ENCODE measurements at places on chromosomes 7 and 10.

GRCh38 chr7:66419210-66419609 lies 209.5 kb upstream of the KCTD7 start:
- no peak for DNase-seq

DNA sequence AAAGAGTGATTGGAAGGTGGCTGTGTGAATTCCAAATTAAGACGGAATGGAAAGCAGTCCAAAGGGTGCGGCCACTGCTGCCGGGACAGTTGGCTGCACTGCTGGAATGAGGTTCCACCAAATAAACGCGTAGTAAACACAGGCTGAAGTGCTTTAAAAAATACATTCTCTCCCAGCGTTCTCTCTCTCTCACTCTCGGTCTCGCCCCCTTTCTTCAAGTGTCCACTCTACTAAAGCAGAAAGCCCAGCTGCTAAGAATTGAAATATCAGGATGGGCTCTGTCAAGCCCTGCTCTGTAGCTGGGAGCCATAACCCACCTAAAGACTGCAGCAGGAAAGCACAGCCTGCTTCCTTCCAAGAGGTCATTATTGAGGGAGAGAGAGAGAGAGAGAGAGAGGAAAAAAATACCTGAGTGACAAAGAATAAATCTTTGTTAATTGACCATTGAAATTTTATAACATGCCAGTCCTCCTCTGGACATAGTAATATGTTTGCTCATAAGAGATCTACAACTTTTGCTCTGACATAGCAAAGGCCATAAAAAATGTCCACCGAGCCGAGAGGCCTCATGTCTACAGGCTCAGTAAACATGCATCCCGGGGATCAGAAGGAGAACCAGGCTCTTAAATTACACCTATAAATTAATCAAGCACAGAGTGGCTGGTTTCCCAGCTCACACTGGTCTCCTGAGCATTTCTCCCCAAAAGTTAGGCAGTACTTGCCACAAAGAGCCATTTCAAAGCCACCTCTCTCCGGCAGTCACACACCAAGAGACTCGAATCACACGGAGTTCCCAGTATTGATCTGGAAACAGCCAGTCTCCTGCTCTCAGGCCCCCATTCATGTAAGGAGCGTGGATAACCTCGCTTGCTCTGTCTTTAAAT lies 72.8 kb downstream of the FGFR2 start:
- DNase-seq: no peak

DNA sequence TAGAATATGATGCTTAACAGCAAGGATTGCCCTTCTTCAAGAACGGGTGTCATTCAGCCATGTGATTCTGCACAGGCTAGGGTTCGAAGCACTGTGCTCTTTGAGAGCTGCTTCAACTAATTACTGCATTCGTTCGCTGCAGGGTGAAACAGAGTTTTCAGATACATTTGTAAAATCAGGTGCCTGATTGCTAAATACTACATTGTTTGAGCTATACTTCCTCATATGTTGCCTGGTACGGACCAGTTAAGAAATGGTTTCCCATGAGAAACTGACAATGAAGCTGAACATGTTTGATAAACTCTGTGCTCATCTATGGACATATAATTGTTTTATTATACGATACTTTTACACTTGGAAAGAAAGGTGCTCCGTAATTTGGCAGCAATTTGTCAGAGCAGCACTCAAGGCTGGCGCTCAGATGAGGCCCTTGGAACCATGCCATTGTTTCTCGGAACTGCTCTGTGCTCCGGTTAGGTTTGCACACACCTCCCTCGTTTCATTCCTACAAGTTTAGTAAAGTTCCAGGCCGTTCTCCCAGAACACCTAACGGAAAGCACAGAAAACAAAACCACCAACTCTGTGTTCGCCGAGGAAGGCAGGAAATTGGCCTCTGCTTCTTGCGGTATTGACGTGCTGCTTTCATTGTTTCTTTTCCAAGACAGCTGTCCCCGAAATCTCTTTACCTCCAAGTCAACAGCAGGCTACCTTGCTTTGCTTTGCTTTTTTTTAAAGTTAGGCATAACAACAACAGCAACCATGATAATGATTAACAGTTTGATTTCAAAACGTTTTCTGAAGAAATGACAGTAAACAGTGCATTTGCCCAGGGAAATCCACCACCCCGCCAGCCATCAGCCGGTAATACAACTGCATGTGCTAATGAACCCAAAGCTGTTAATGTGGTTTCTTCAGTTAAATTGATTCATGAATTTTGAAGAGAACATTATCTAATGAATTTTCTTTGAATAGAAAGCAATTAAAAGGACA lies 206.9 kb downstream of the EBF3 start:
- DNase-seq: peak; percentile 40

GRCh38 chr10:76017026-76017732 lies 585.8 kb downstream of the LRMDA start:
- no peak for DNase-seq

DNA sequence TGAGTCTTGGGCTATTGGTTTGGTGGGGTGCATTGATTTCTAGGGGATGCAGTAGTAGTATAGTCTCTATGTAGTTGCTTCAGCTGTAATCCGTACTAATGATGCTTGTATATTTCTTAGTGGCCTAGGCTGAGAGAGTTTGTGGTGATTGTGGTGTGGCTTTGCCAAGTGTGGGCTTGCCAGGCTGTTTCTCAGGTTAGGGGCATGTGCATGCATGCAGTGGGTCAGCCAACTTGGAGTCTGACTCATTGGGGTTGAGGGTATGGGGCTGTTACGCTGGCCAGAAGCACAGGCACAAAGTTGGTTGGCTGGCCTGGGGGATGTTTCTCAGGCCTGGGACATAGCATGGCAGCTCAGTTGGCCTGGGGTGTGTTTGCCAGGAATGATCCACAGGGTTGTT lies 25.7 kb upstream of the PLA2G12B start:
- no peak for DNase-seq

DNA sequence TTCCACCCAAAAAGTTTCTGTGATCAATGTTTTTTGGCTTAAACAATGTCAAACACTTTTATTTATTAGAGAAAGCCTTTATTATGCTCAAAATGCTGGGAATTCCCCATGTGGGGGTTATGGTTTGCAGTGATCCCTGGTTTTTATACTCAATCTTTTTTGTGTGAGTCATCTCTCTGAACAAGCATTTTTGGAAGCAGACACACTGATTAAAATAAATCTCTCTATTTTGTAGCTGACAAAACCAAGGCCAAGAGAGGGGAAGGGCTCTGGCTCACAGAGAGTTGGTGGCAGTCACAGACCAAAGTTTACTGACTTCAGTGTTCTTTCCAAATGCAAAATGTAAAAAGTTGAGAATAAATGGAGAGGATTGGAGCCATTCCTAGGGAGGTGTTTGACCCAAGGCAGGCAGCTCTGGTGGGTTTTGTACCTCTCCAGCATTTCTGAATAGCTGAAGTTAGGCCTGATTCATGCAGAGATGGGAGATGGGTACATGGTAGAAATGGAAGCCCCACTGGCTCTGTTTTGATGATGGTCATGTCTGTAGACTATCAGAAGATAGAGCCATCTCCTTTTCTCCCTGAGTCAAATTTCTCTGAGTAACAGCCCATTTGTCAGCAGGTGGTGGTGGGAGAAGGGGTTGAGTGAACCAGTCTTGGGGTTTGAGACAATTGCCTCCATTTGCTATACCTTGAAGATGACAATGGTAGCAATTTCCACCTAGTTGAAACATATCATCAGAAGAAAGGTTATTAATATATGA lies 45.4 kb upstream of the NAMPT start:
- peak; percentile 73 for DNase-seq

DNA sequence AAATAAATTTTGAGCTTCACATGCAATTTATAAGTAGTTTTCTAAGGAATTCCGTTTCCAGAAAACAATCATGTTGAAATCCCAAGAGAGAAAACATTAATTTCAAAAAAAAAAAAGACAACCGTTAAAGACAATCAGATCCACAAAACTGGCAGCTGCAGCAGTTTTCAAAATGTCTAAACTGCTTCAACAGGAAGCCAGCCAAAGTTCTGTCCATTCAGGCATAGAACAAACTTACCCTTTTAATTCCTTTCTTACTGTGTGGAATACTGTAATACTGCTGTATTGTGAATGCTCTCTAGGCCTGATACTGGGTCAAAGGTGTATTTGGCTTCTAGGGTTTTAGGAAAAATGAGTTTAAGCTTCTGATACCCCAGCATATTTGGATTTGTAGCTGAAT lies 31.6 kb downstream of the HOXA1 start:
- DNase-seq: peak; percentile 4

Measured in fibroblast of pulmonary artery (primary cell).